ENCODE measurements at places on chromosomes 5 and 9. TPM values are rescaled to one million over a fixed set of nuclear protein-coding genes. Genes with fewer than 3 reads are reported as not detected.
A peak's percentile ranks its signal among the peaks of the same experiment; 100 is the strongest.

- DNase-seq = peak; percentile 85
Observed at GRCh38 chr9:98575379-98576346, 133.1 kb downstream of the GABBR2 start.

GRCh38 chr9:87324613-87325194 lies 173.0 kb upstream of the DAPK1 start:
- DNase-seq = no peak

Gene CDH9
- total RNA-seq = not detected

Gene FAM153A
- total RNA-seq = not detected
